ENCODE measurements at places on chromosomes 12 and 14.
A peak's percentile ranks its signal among the peaks of the same experiment; 100 is the strongest.

- DNase-seq, result no peak
These were observed 97.1 kb downstream of the TNFAIP2 start for GRCh38 chr14:103220134-103220981.

- DNase-seq, result no peak
These were observed 216.2 kb downstream of the BCL11B start for GRCh38 chr14:99055816-99056215.

GRCh38 chr14:68628605-68629310, 164.1 kb downstream of the ZFP36L1 start:
- peak; percentile 53 for DNase-seq

DNA sequence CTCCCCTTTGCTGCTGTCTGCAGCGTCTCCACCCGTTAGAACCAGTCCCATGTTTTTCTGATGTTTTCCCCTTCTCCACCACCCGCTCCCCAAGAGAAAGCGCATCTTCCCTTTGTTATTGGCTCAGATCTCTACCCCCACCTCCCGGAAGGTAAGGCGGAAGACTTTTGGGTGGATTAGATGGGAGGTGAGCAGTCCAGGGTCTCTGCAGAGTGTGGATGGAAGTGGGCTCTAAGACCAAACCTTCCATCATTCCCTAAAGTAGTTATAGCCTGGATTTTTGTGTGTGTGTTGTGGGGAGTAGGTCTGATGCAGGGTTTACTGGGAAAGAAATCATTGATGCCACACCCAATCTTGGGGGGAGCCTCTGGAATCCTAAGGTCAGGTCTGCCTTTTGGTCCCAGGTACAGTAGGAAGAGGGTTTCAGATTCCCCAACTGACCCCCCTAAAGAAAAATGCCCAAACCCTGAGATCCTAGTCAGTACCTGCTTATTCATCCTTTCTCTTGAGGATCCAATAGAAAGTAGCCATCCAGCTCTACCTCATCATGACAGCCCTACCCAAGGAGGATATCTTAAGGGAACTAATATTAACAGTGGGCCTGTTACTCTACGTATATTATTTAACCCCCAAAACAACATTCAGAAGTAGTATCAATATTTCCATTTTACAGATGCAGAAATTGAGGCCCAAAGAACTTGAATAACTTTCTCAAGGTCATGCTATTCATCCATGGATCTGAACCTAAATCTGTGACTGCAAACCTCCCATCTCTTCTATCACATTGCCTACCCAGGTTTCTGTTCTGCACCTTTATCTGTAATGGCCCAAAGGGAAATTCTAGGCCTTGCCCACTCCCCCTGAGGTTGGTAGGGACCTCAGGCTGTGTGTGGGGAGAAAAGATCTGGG, 1.1 kb downstream of the KIF5A start:
- DNase-seq, result no peak

GRCh38 chr12:57474862-57475261, 4.8 kb downstream of the ARHGAP9 start:
- DNase-seq, result no peak

- DNase-seq, result no peak
These were observed 43.0 kb downstream of the LRIG3 start for GRCh38 chr12:58877243-58877743.

DNA sequence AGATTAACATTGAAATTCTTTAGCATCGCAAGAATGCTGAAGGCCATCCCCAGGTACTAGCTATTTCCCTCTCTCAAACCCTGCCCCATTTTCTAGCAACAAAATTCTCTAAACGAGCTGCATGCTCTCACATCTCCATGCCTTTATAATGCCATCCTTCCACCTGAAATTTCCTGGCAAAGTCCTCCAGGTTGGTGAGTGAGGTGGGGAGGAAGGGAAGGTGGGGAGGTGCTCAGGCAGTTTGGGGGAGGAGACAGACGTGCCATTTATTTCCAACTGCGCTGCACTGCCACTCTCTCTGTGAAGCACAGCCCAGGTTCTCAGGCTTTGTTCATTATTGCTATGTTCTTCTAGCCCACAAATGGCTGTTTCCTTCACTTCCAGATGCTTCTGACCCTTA, 208.4 kb downstream of the PAWR start:
- no peak for DNase-seq

GRCh38 chr14:100487304-100487703, 99.9 kb downstream of the BEGAIN start:
- DNase-seq, result no peak

DNA sequence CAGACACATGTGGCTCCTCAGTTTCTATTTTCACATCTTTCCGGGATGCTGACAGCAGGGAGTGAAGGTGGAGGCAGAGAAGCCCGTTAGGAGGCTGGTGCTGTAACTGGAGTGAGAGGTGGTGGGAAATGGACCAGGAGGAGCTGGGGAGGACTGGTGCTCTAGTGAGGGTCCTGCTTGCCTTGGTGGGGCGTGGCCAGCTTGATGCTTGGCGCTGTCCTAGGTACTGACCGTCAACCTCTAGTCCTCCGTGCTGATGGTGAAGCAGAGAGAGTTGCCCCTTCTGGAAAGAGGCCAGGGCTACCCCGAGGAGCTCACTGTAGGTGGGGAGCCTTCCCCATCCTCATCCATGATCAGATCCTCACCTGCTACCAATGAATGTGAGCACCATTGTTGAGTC, 1.4 kb downstream of the TRMT61A start:
- DNase-seq, result no peak

- peak; percentile 5 for DNase-seq
These were observed at the start of gene PDZRN4 for GRCh38 chr12:41188058-41188840. Gene PDZRN4 (plus strand): TSS chr12:41188320.

GRCh38 chr12:102462795-102463465, 17.4 kb downstream of the IGF1 start:
- DNase-seq, result no peak

- no peak for DNase-seq
These were observed 359.5 kb downstream of the VRK1 start for GRCh38 chr14:97156705-97157104.

DNA sequence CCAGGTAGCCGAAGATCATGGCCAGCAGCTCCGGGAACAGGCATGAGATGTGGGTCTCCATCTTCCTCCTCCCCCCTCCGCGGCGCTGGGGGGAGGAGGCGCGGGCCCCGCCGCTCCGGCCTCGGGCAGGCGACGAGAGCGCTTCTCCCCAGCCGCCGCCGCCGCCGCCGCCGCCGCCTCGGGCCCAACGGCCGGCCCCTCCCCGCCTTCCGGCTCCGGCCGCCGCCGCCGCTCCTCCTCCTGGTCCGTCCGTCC, 448 bp downstream of the FBXL14 start:
- DNase-seq, result no peak

GRCh38 chr12:110619534-110619953, 5.6 kb downstream of the TCTN1 start:
- DNase-seq, result no peak

DNA sequence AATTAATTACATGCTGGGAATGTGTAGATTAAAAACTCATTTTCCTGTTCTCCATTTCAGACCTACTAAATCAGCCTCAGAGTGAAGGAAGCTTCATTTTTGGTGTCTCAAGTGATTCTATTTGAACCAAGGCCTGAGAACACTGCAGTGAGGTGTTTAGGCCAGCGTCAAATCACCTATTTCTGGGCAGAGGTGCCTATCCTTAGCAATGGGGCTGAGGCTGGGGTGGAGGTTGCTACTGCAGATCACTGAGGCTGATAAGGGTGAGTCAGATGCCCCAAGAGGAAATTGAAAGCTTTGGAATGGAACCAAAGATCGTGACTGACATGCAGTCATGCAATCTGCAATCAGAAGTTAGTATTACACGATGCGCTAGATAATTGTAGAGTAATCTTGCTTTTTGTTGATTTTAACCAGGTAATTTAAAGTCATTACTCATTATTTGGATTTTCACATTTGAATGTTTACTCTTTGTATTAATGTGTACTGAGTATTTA, 4.4 kb downstream of the TXNRD1 start:
- DNase-seq, result peak; percentile 94

DNA sequence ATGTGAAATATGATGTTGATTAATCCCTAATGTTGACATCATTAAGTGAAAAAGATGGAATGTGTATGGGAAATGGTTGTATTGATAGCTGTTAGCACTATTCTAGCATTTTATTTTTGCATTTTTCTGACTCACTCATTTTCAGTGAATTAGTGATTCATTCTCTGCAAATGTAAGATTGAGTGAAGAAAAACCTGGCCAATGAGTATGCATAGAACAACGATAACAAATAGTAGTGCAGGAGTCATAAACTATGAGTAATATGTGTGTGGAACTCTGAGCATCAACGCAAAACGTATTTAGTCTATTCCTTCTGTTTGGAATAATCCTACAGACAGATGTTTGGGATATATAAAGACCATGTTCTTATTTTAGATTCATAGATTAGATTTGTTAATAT, 76.3 kb upstream of the RTL1 start:
- DNase-seq, result no peak

GRCh38 chr12:49369411-49370145, 2.3 kb downstream of the SPATS2 start:
- no peak for DNase-seq

GRCh38 chr12:5785601-5786000, 159.5 kb downstream of the ANO2 start:
- DNase-seq, result no peak

DNA sequence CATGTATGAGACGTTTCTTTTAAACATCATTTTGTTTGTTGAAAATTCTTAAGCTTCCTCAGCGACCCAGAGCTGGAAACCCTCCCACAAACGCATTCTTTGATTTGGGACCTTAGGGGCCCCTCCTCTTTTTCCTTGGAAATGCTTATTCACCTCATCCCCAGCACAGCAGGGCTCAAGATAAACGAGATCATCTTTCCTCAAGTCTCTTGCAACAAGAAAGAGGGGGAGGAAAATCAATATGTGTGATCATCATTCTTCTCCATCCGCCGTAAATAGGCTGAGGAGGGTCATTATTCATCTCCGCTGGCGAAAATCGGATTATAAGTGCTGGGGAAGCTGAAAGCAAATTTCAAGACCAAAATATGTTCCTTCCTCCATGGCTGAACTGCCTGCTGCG, 1415.2 kb downstream of the AACS start:
- DNase-seq, result no peak

- DNase-seq, result no peak
These were observed 2.6 kb downstream of the FBRSL1 start for GRCh38 chr12:132492522-132492921.

DNA sequence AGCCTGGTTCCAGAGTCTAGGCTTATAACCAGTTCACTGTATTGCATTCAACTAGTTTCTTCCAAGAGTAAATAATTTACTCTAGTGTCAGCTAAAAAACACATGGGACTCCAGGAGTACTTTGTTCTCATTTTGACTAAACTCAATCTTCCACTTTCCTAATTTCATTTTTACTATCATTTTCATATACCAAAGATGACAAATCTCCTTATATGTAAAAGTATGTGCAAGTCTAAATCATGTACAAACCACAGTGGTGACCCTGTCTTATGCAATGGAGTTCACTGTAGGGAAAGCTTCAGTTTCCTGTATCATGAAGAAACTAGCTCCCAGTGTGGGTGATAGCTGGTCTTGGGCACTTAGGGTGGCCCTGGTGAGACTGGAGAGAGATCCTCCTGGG, 151.6 kb downstream of the HELB start:
- DNase-seq, result no peak

DNA sequence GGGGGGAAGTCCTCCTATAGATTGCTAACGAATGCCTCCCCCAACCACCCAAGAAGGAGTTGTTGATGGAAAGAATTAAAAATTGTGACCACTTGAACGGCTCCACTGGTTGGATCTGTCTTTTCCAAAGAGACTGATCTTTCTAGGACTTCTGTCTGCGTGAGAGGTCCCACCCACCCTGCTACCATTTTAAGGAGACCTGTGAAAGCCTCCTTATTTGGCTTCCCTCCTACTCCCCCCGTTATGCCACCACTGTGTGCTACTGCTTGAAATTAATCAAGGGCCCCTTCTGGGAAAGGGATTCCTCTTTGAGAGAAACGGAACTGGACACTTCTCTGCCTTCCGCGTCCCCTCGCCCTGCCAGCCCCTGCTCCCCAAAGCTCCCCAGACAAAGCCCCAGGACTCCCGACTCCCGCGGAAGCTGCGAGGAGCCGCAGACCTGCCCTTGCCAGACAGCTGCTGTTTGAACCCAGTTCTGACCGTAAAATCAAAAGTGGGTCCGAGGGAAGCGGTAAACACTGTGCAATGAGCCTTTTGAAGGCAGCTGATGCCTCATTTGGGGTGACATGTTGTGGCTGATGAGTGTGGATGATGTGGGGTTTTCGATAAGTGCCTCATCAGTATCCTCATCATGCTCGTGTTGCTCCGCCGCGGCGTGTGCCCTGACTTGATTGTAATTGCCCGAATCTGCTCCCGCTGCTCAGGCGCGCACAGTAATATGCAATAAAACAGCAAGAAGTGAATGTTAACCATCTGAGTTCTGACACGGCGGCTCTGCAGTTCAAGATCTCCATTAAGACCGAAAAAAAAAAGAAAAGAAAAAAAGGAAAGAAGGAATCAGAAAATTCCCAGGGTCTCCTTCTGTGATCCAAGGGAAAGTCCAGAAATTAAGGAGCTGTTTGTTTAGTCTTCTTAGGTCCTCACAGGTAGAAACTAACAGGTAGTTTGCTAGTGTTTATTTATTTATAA, 48.2 kb downstream of the MBIP start:
- peak; percentile 31 for DNase-seq

DNA sequence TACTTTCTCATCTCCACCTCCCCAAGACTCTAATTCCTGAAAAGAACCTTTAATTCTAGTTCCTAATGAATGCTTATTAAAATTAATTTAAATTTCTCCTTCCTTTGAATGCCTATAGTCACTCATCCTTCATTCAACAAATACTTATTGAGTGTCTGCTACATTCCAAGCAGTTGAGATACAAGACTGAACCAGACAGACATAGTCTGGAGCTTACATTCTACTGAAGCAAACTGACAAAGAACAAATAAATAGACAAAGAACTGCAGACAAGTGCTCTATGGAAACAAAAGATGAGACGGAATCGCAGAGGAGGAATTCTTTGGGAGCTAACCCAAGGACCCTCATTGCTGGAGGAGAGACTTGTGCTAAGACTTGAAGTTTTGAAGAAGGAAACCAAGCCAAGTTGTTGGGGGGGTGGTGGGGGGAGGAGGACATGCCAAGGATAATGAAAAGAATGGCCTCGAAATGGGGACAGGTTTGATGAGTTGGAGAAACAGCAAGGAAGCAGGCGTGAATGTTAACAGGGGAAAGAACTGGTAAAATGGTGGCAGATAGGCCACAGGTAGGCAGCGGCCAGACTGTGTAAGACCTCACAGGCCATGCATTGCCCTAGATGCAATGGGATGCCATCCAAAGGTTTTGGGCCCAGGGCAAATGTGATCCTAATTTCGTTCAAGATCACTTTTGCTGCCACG, 9.7 kb upstream of the TDG start:
- DNase-seq, result no peak

- DNase-seq, result peak; percentile 31
These were observed 1.4 kb downstream of the ACTN1 start for GRCh38 chr14:68977718-68978171.
